Activated T-helper 1 cell treated with Interleukin-2 at 50 U/mL for 16 hours (primary cell): ENCODE measurements at places on chromosomes 4 and X.

GRCh38 chr4:4419896-4420295, 33.0 kb downstream of the NSG1 start:
- DNase-seq: no peak

DNA sequence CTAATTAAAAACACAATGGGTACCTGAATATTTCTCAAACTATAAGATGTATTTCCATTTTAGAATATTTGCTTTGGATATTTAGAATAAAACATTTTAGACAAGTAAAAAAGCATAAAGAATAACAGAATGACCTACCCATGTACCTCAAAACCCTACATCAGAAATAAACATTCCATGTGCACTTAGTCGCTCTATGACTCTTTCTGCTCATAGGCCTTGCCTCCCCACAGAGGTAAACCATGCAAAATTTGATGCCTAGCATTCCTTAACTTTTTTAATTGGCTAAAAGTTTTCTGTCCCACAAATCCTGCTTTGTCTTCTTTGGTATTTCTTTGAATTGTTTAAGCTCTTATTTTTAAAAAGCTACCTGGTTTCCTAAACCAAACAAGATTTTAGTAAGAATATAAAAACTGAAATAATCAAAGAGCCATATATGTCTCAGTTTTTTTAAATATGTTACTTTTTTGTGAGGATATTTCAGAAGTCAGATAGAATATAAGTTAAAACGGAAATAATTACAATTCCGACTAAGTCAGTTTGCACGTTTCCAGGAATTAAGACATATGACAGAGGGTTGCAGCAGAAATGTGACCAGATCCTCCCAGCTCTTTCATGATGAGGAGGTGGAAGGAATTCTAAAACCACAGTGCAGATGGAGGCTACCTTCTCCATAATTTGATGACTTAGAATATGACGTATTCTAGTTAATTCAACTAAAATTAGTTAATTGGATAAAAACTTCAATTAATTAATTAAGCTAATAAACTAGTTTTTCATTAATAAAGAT, 102.5 kb downstream of the FIP1L1 start:
- DNase-seq: no peak

GRCh38 chr4:62377700-62378099, 1177.6 kb downstream of the ADGRL3 start:
- no peak for DNase-seq

GRCh38 chr4:38166082-38166481, 205.9 kb downstream of the PTTG2 start:
- no peak for DNase-seq

GRCh38 chrX:107935200-107935599, 47.0 kb downstream of the TEX13B start:
- no peak for DNase-seq

DNA sequence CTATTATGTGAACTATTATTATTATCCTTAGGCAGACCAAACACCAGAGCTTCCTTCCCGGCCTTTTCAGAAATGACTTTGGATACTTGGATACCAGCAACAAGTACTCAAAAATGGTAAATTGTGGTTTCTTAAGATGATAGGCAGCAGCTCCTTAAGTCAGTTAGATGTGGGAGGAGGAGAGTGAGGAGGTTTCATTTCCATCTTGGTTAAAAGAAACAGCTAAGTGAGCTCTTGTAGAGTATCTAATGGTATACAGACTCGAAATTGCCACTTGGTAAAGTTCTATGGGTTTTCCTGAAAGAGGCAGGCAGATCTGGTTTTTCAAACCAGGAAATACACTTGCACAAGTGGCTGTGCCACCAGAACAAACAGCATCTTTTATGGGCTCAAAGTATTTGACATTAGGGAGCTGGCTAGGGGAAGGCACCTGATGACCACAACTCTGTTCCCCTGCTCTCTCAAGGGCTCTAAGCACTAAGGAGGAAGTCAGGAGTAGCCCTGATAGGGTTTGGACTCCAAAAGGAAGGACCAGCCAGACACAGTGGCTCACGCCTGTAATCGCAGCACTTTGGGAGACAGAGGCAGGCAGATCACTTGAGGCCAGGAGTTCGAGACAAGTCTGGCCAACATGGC, 130.9 kb downstream of the TMEM164 start:
- DNase-seq: no peak

- no peak for DNase-seq
These were observed 96.1 kb downstream of the REELD1 start for GRCh38 chr4:146310319-146311021.

DNA sequence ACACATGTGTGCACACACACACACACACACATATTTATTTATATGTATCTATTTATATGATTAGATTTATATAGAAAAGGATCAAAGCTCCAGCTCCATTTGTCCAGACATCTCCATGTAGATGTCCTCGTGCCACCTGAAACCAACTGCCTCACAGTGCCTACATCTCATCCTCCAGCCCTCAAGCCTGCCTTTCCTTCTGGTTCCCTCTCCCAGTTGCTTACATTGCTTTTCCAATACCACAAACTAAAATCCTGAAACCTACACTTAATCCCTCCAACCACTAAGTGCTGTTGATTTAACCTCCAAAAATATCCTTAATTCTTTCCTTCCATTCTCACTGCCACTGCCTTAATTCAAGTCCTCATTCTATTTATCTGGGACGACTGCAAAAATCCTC, 51.4 kb downstream of the STBD1 start:
- no peak for DNase-seq

DNA sequence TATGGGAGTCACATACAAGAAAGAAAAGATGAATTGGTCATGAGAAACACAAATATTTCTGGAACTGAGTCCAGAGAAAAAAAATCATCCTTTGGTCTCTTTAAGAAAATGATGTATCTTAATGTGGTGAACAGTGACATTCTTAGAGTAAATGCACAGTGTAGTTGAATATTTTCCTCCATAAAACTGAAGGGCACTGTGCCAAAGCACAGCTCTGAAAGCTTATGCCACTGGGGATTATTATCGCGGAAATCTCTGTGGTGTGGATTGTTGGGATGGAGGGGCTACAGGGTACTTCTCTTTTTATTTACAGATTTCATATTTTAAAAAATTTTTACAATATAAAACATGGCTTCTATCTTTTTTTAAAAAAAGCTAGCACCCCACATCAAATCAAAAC, 908.1 kb downstream of the CCSER1 start:
- DNase-seq: no peak

- no peak for DNase-seq
These were observed 3.7 kb downstream of the TAF7L start for GRCh38 chrX:101287402-101287801.

DNA sequence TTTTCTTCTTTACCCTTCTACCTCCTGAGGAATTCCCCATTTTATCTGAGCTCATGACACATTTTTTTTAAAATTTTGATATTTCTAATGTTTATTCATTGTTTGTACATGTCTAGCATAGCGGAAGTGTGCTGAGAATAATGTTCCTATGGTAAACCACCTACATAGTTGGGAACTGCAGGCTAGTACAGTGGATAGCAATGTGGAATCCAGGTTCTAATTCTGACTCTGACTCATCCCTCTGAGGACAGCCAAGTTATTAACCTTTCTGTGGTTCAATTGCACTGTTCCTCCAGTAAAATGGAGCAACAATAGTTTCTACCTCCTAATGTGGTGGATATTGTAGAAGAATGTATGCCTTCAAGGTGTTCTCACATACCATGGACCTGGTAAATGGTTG, 20.6 kb upstream of the APELA start:
- no peak for DNase-seq

GRCh38 chrX:111182997-111183396, 87.0 kb downstream of the PAK3 start:
- DNase-seq: no peak

DNA sequence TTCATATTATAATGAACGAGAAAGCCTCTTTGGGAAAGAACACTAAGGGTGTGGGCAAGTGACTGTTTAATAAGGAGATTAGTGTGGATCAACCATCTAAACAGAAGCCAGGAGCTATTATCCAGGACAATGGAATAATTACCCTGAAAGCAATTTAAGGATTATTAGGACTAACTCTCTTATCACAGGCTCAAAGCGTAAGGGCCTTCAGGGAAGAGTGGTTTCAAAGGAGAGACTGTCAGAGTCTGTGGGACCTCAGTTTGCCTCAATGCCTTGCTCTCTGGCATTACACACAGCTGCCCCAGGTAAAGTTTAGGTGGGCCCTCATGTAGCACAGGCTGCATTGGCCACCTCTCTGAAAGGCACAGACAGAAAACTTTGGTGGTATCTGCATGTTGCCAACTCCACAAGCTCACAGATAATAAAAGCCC, 717.2 kb upstream of the ADGRL3 start:
- DNase-seq: no peak

DNA sequence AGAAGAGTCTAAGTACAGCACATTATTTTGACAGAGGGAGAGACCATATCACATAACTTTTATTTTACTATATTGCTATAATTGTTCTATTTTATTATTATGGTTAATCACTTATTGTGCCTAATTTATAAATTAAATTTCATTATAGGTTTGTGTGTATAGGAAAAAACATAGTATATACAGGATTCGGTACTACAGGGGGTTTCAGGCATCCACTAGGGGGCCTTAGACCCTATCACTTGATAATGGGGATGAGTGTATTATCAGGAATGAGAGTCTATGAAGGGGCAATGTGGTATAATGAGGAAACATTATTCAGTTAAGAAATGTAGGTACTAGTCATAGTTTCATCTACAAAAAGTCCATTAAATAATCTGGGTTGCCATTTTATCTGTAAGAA, 833.1 kb downstream of the C4orf33 start:
- DNase-seq: no peak

DNA sequence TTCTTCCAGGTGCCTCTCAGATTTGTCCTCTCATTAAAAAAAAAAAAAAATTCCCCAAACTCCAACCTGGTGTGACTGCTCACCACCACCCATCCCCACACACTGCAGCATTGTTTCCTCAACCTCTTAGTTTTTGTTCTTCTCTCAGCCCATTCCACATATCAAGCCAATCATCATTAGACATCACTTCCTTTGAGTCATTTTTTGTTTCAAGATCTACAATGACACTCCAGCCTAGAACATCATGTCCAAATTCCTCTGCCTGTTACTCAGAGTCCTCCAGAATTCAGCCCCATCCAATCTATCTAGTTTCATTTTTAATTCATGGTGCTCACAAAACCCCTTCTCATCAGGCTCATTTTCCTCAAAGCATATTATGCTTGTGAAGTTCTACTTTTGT, 262.5 kb upstream of the TEX13A start:
- DNase-seq: no peak

GRCh38 chr4:7428261-7429068, 6.3 kb downstream of the PSAPL1 start:
- DNase-seq: no peak

DNA sequence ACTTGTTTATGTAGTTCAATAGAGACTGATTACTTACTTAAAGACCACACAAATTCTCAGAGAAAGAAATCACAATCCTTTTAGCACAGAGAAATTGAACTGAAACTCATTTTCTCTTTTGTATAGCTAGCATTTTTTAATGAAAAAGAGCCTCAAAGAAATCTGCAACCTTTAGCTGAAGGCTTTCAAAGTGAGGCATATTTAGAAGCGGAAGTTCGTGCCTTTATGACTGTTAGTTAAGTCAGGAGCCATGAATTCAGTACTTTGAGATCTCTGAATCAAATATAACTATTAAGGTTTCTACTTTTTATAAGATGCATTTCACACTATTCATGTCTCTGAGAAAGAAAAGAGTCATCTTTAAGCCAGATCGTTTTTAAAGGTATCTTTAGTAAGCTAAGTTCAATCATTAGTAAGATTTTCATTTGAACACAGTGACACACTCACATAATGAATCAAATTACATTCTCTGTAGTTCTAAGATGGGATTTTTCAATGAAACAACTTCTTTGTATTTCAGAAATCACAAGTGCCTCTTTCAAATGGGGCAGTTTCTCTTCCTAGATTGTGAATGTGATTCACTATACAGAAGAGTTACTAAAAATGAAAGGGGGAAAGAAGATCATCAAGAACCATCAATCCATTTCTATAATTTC, 61.4 kb downstream of the SMARCA1 start:
- DNase-seq: no peak

GRCh38 chrX:24339911-24340310, 20.5 kb upstream of the SUPT20HL1 start:
- no peak for DNase-seq

DNA sequence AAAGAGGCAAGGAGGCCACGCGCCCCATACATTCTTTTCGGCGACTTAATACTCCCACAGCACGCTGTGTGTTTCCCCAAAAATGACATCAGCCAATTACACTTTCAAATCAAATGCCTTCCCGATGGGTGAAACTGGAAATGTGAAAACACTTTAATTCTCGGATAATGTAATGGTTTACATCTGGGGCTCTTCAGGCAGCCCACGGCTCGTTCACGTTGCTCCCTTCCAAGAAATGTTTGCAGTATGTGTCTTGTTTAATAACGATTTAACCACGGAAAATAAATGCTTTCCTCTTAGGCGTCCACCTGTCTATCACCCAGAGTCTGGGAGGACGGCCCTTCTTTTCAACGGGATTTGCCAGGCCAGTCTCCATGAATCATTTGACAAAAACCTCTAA, 272.5 kb downstream of the SHOX start:
- no peak for DNase-seq

- DNase-seq: no peak
These were observed 756.9 kb downstream of the FAT4 start for GRCh38 chr4:126071346-126072333.

GRCh38 chr4:93831716-93832496, 3.4 kb downstream of the ATOH1 start:
- DNase-seq: no peak

DNA sequence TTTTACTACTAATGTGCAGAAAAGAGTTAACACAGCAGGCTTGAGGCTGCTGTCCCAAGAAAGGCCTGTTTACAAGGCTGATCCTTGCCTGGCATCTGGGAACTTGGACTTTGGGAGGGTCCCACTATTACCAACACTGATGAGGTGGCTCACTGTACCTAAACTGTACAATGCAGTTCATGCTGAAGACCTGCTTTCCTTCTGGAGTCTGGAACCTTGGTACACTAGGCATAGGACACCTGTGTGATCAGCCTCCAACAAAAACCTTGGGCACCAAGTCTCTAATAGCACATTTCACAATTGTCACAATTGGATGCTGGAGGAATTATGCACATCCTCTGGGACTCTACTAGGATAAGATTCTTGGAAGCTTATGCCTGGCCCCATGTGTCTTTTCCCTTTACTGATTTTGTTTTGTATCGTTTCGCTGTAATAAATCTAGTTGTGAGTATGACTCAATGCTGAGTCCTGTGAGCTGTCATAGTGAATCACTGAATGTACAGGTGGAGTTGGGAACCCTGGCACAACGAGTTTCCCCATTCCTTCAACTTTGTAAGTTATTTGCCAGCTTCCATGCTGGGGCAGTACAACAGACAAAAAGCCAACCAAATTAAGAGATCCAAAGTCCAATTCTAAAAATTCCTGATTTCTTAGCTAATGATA, 45.9 kb downstream of the TEC start:
- no peak for DNase-seq

- DNase-seq: no peak
These were observed 465 bp downstream of the HAUS7 start for GRCh38 chrX:153469811-153470410.

- no peak for DNase-seq
These were observed 1477.2 kb upstream of the TENM3 start for GRCh38 chr4:180766045-180766444.

- no peak for DNase-seq
These were observed 122.9 kb downstream of the UBE2NL start for GRCh38 chrX:144006811-144007210.

- no peak for DNase-seq
These were observed 92.3 kb upstream of the QRFPR start for GRCh38 chr4:121472937-121473721.
